PC-3 (cell line): ENCODE measurements at places on chromosomes 2 and 18.
A peak's percentile ranks its signal among the peaks of the same experiment; 100 is the strongest.

GRCh38 chr2:219629976-219630695 is 2.7 kb downstream of the SLC4A3 start:
- no peak for DNase-seq

DNA sequence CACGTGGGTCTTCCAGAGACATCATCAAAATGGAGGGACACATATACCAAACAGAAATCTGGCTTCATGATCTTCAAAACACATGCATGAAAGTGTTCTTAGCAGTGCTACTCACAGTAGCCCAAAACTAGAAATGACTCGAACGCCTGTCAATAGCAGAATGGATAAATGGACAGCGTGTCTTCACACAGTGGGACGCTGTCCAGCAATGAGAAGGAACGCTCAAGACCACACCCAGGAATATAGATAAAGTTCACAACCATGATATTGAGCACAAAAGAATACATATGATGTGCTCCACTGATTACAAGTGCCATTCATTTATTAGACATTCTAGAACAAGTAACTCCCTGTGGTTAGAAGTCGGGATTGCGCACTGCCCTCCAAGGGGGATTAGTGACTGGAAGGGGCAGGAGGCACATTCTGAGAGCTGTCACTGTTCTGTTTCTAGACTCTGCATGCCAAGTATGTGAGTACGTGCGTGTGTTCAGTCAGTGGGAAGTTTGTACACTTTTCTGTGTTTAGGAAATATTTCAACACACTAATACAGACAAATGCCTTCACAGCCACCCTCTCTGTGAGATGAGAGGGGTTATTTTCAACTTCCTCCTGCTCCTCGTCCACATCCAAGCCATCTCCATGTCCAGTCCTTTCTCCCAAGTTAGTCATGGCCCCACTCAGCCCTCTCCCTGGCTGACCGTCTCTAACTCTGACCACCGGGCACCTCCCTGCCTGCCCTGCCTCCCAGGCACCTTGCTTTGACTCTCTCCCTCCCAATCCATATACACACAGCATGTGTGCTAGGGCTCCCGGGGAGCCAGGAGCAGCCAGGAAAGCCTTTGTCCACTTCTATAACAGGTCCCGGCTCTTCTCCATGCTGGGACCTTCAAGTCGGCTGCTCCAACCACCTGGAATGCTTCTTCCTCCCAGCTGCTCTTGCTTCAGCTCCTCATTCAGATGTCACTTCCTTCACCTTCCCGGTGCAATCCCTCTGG is 26.9 kb upstream of the TNS1 start:
- no peak for DNase-seq

DNA sequence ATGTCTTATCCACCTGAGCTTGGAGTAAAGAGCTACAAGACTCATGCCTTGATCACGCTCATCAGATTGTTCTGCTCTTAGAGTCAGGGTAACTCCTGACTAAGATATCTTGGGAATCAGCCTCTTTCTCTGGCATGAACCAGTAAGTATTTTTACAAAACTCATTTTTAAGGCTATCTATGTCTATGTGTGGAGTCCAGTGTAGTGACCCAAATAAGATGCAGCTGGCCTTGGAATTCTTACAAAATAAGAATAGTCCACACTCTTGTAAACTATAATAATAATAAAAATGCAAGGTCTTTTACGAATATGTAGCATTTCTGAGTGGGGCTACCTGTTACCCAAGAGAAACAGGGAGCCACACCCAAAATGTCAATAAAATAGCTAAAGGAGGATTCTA is 498.3 kb upstream of the SYT4 start:
- no peak for DNase-seq

DNA sequence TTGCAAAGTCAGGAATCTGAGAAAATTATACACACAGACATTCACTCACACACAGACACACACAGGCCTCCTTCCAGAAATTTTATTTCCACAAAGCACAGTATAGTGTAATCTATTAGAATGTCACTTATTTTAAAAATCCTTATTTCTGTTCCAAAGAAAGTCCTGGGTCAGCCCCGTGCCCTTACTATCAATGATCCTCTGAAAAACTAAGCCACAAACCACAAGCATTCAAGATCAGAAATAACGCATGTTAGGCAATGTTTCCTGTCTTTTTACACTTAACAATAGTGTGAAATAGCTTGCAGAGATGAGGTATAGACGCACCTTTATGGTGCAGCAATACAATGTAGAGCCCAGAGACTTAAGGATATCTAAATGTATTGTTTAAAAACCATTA is 25.8 kb downstream of the TBC1D8 start:
- DNase-seq: peak; percentile 73

DNA sequence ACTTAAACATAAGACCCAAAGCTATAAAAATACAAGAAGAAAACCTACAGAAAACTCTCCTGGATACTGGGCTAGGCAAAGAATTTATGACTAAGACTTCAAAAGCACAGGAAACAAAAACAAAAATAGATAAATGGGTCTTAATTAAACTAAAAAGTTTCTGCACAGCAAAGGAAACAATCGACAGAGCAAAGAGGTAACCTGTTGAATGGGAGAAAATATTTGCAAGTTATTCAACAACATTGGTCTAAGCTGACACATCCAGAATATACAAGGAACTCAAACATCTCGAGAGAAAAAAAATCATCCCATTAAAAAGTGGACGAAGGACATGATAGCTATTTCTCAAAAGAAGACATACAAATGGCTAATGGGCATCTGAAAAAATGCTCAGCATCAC is 72.3 kb upstream of the RBBP8 start:
- no peak for DNase-seq
